ENCODE measurements at places on chromosomes 16 and 17.

GRCh38 chr17:27494192-27495091 is 38.2 kb downstream of the KSR1 start:
- no peak for DNase-seq

DNA sequence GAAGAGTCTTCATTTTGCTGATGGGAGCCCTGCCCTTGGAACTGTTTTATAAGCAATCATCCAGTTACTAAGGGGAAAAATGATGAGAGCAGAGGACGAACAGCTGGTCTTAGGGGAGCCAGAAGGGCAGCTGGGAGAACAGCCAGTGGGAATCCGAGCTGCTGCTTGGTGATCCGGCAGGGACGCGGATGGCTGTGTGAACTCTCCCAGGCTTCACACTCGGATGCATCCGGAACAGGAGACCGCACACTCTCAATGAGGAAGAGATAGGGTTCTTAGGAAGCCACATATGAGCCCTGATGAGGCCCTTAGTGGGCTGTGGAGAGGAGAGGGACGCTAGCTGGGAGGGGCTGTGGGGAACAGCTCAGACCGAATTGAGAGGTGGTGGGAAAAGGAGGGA is 5.0 kb upstream of the CACNG5 start:
- DNase-seq: no peak

DNA sequence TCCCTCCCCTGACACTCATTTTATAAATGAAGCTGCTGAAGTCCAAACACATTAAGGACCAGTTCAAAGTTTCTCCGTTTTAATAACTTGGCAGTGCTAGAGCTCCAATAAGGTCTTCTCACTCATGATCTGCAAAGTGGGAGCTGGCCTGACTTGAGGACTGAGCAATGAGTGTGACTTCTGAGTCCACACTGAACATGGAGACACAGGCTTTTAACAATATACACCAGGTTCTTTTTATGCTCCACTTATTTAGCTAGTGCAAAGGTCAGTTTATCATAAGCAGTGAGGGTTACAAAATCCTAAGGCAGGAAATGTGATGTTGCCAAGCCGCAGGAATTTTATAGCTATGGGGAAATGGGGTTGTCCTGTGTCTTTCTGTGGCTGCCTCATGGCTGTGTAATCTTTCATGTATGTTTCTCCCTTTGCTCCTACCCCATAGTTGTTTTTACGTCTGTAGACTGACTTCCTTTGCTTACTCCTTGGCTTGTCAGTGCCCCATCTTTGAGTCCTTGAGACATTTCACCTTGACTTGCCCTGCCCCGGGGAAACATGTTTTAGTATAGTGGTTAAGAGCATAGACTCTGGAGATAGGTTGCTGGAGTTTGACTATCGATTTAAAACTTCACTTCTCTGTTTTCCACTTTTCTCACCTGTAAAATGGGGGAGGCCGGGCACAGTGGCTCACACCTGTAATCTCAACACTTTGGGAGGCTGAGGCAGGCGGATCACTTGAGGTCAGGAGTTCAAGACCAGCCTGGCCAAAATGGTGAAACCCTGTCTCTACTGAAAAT is 12.2 kb upstream of the MMD start:
- DNase-seq: peak; percentile 84

DNA sequence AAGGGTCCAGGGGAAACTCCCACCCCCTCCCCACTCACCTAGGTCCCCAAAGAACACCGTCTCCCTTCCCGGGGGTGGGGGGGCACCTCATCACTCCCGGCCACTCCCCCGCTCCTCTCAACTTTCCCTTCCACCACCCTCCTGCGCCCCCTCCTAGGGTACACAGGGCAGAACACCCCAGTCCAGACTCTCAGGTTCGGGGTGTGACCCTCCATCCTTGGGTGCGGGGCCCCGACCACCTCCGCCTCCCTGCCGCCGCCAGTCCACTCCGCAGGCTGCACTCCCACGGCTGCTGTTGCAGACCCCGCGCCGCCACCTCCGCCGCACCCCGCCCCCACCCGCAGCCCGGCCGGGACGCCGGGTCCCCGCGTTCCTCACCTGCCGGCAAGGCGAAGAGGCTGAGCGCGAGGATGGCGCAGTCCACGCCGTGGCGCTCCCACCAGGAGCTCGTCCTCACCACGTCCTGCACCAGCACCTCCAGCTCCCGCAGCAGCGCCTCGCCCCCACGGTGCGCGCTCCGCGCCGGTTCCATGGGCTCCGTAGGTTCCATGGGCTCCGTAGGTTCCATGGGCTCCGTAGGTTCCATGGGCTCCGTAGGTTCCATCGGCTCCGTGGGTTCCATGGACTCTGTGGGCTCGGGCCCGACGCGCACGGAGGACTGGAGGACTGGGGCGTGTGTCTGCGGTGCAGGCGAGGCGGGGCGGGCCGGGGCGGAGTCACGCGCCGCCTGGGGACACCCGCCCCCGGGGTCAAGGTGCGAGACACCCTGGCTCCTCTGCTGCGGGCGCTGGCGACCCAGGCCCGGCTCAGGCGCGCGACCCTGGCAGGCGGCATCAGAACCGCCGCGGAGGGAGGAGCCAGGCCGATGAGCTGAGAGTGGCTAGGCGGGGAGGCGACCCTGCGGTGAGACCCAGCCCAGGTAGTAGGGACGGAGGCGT is at the start of gene FADS6:
TSS of gene FADS6 (minus strand) at position 660 of the 938 bp plus-strand sequence. CDS start at position 622, 38 bp downstream.
- no peak for DNase-seq

GRCh38 chr17:81253358-81254131 is 14.4 kb downstream of the NDUFAF8 start:
- DNase-seq: peak; percentile 32

DNA sequence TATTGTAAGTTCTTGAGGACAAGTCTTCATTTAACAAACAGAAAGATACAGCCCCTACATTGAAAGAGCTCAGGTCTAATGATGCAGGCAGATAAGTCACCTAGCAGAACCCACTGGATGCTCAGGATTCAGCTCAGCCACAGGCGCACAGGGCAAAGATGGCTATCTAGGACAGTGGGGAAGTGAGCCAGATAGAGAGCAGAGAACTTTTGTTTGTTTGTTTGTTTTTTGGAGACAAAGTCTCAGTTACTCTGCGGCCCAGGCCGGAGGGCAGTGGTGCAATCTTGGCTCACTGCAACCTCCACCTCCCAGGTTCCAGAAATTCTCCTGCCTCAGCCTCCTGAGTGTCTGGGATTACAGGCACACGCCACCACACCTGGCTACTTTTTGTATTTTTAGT is 20.4 kb downstream of the METTL2A start:
- DNase-seq: no peak

DNA sequence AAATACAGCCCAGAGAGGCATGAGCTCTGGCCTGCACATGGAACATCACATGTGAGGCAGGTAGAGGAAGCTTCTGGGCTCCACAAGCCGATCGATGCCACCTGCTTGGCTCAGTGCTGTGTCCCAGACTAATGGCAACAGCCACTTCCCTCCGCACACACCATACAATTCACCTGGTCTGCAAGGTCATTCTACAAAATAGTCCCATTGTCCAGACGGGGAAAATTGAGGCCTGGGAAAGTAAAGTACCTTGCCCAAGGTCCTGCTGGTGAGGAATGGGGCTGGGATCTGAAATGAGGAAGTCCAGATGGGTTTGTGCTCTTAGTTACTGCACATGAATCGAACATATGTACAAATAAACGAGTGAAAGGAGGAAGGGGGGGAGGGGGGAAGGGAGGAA is 88.0 kb downstream of the LITAF start:
- DNase-seq: no peak

- DNase-seq: no peak
Observed at GRCh38 chr16:89765292-89765830, 44.0 kb downstream of the ZNF276 start.

DNA sequence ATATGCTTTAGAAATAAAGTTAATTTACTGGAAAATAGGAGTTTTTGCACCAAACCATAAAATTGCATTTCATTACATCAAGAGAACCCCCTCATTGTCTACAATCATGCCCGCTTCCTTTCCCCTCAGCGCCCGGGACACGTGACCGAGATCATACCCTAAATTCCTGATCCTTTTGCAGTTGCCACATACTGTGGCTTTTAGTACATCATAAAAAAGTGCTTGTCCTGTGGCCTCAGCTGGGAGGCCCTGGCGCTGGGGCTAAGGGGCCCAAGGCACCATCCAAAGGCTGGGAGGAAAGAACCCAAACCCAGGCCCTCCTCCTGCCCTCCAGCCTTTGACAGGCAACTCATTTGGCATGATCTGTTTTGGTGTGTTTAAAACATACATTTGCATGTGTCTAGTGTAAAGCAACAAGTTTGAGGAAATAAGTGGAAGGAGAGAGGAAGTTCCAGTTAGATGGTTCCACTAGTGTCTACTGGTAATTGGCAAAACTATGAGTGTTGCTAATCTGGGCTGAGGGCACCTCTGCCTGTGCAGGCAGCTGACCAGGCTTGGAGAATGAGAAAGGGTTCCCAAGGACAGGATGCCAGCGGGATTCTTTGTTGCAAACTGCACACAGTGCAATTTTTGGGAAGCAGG is 6.0 kb downstream of the CDK5R1 start:
- no peak for DNase-seq

GRCh38 chr17:65104541-65104940 is 32.6 kb upstream of the RGS9 start:
- DNase-seq: no peak

DNA sequence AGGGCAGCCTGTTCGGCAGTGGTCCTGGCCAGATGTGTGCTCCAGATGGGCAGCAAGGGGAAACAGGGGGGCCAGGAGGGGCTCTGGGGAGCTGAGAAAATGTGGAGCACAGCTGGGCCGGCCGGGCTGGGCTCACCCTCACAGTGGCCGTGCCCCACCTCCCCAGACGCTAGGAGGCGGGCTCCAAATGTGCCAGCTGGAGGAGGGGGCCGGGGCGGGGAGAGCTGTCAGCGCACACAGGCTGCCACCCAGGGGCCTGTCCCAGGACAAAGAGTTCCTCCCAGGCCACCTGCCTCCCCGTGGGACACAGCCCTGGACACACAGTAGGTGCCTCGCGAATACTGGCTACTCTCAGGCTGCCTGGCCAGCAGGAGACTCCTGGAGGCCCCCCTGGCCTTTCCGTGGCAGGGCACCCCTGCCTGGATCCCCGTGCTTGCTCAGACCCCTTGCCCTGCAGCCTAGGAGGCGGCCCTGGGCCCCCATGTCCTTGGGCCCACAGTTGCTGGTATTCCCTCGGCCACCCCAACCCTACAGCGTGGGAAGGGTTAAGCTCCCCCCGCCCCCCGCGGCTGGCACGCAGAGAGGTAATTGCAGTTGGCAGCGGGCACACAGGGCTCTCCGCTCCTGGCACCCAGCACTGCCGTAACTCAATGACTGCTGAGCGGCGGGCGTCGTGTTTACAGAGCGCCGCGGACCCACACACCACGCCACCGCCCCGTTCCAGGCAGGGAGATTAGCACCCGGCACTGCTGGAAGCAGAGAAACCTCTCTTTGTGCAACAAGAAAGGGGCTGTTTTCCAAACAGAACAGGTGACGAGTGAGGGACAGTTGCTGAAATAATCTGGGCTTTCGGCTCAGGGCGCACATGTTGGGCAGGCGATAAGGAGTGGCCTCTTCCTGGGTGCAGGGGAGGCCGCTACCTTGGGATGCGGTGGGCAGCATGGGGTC is 32.2 kb downstream of the BAHCC1 start:
- no peak for DNase-seq

DNA sequence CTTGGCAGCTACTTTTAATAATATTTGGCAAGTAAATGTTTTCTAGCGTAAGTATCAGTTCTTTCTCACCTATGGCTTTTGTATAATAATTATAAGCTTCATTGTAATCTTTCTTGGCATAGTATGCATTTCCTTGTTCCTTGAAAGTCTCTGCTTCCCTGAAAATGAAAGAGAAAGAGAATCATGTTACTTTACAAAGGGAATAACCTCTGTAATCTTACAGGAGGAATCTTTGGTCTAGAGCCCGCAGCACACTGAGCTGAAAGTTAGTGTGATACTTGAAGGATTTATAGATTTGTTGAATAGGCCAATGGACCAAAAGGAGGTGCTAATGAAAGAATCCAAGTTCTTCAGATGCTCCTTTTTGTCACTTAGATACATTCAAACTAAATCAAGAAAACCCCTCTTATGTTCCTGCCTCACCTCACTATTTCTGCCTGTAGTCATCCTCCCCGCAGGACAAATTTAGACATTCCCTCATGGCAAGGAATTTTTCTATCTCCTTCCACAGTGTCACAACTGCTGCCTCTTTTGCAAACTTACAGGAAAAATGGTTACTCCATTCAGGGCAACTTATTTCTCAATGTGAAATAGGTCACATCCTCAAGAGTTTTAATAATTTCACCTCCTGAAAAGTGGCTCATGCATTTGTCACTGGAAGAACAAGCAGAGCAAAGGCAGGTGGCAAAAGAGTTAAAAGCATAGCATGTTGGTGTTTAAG is 16.7 kb downstream of the DNAJC7 start:
- DNase-seq: no peak

- peak; percentile 91 for DNase-seq
Observed at GRCh38 chr17:80942423-80943345, 49.0 kb upstream of the CHMP6 start.

- DNase-seq: no peak
Observed at GRCh38 chr17:7435676-7436555, 681 bp downstream of the TMEM102 start.

DNA sequence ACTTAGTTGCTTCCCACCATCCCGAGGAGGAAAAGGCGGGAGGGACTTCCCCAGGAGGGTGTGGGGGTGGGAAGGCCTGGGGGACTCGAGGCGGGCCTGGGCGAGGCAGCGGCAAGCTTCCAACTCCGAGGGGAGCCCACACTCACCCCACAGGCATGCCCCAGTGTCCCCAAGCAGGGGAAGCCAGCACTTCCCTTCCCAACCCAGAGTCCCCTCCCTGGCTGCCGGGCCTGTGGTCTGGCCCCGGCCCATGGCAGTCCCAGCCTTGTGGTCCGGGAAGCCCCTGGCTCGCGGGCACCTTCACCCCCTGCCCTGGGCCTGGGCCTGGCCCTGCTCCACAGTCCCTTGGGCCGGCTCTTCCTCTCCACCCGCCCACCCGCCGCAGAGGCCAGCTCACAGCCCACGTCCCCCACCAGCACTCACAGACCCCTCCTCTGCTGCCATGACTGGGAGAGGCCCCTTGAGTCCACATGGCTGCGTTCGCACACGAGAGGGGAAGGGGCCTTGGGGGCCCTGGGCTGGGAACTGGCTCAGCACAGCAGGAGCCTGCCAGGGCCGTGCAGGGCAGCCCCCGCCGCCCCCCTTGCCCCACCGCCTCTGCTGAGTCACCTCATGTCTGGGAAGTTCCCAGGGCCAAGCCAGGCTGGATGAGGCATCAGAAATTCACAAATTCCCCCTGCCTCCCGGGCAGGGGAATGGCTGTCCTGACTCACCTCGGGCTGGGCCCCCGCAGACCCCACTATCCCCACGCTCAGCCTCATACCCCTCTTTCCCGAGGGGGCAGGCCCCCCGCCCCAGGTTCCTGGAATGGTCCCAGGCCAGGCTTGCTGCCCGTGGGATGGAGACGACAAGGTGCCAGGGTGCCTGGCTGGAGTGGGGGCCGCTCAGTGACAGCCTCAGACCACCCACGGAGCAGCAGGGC is 27.8 kb downstream of the BAHCC1 start:
- DNase-seq: peak; percentile 99
